Neuronal stem cell (in vitro differentiated cells): ENCODE measurements at places on chromosomes 7 and 10.

- no peak for DNase-seq
Observed at GRCh38 chr7:94003446-94004023, 620 bp downstream of the BET1 start.

GRCh38 chr10:71496927-71497762 is 100.4 kb downstream of the CDH23 start:
- no peak for DNase-seq

DNA sequence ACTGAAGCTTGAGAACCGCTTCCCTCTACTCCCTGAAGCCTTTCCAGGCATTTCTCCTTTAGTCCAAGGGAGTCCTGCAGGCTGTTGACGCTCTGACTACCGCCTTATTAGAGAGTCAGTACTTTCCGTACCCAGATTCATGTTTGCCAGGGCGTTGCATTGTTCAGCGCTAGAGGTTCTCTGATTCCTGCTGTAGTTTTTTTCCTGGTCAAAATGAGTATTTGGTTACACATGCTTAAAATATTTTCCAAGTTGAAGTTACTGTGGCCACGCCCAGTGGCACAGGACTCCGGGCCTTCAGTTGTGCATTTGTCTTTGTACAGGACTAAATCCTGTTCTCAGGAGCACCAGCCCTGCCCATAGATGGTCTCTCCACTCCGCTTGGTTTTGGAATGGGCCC is 7.9 kb downstream of the MTURN start:
- DNase-seq = no peak

GRCh38 chr10:99612167-99612831 is 7.9 kb downstream of the SLC25A28 start:
- DNase-seq = peak; percentile 63

DNA sequence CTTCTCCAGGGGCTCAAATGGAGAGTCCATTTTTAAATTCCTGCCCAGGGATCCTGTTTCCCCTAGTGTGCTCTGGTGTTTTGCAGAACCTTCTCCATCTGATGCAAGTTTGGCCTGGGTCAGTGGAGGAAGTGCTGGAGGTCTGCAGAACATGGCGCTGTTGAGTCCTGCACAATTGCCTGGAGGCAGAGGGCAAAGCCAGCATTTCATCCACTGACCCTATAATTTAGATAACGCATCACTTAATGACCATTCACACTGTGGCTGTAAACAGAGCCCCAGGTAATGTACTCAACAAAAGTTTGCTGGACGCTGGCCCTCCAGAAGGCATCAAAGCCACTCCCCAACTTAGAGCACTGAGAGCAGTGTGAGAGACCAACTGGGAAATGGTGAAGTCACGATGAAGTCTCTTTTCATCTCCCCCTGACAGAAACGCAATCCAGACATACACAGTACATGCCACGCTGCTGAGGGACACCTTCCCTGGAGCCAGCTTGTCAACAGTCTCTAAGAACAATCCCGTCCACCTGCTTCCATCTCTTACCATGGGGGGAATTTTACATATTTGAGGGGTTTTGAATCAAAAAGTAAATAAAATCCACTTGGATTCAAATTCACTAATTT is 13.4 kb downstream of the C10orf71 start:
- no peak for DNase-seq

DNA sequence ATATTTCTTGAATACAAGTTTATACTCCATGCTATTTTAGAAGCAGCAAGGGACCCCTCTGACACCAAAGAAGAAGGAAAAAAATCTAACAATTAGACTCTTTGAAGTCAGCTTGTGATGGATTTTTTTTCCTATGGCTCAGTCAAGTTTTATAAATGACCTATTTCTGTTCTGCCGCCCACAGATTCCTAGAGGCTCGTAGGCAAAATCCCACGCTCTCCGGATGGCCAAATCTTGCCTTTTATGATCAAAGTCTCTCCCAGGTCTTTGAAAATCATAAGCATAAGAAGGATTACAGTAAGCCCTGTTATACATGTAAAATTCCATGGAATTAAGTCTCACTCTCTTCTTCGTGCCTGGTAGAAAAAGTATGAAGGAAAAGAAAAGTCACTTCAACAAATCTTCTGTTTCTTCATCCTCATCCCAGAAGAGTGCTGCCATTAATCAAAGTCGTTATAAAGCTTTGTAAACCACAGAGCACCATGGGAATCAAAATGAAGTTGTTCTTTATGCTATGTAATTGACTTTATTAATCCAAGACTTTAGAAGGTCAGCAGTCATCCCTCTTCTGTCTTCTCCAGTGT is 33.1 kb downstream of the ASB13 start:
- DNase-seq = no peak

DNA sequence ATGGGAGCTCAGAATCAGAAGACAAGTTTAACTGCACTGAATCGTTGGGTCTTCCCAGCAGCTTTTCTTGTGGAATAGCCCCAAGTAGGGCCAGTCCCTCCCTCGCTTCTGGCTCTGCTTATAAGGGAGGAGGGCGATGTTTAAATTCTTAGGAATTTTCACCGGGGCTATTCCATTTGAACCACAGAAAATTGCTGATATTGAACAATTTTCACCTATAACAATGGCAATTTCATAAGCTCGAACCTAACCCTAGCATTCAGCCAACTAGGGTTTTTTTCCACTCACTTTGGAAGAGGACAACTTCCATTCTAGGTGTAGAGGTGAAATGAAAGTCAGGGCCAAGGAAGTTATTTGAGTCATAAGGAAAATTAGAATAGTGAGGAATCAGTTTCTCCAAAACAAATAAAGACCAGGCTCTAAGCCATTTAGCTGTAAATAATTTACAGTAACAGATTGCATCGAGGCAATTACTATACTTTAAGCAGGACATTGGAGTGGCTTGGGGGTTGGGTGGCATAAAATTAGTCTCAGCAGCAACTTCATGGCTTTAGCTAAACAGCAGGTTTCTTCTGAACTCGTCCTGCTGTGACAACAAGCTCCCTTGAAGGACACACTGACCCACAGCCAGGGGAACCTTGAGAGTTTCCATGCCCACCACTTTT is 1.5 kb upstream of the ATP6V0A4 start:
- no peak for DNase-seq

DNA sequence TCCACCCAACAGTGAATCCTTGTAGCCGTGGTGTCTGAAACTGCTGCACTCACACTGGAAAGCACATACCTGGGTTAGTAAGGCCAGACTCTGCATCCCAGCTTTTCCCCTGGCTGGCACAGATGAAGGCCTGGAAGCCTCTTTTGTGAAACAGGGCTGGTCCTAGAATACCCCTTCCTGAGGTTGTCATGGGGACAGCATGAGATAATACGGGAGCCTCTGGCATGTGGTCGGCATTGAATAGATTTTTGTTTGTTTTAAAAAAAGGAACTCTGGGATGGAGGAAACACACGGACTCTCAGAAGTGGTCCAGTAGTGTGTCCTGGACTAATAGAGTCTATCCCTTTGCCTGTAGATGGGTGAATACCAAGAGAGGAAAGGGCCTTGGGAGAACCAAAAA is 129.7 kb downstream of the TMEM178B start:
- peak; percentile 12 for DNase-seq

- no peak for DNase-seq
Observed at GRCh38 chr10:114024876-114025610, 18.6 kb upstream of the ADRB1 start.

DNA sequence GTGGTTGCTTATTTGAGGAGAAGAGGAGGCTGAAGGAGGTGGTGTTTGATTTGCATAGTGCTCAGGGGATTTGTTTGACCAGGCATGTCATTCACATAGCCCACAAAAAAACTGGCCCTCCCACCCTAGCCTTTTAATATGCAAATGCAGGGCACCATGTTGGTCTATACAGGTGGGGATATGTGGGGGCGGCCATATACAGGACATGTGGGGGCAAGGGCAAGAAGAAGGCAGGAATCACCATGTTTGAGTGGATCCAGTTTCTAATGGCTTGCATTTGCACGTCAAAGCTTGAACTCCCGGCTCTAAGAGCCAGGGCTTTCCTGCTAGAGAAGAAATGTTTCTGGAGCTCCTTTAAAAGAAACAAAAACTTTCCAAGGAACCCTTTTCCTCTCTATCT is 541.0 kb downstream of the ZWINT start:
- DNase-seq = no peak

GRCh38 chr10:114000457-114001010 is 43.1 kb upstream of the ADRB1 start:
- DNase-seq = no peak

DNA sequence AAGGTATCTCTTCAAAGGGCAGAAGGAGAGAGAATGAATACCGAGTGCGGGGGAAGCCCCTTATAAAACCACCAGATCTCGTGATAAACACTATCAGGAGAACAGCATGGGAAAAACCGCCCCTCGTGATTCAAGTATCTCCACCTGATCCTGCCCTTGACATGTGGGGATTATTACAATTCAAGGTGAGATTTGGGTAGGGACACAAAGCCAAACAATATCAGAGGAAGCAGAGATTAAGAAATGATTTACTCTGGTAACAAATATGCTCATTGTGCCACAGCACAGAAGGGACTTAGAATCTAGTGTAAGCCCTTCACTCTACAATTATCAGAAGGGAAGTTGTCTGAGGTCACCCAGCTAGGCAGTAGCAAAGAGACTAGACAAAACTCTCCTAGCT is 40.1 kb upstream of the ZNRF2 start:
- DNase-seq = no peak

DNA sequence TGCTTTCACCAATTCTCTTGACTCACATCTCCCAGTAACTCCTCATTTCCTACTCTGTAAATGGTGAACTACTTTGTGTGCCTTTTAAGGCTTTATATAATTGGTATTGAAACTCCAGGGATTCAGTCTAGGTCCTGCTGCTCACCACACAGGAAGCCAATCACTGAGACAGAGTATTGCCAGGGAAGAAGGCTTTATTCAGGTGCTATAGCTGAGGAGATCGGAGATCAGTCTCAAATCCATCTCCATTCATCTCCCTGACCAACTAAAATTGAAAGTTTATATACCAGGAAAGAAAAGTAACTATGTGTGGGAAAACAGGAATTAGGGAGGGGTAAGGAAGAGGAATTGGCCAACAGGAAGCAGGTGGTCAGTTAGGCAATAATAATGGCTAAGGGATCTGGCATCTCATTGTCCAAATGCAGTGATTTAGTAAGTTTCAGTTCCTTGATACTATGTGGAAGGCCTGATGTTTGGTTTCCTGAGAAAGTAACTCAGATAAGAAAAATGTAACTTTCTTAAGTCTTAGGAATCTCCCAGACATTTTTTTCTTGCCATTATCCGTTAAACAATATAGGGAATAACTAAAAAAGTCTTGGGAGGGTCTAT is 10.2 kb upstream of the SDHAF3 start:
- DNase-seq = no peak

- DNase-seq = no peak
Observed at GRCh38 chr10:43421519-43421918, 12.5 kb upstream of the HNRNPF start.

DNA sequence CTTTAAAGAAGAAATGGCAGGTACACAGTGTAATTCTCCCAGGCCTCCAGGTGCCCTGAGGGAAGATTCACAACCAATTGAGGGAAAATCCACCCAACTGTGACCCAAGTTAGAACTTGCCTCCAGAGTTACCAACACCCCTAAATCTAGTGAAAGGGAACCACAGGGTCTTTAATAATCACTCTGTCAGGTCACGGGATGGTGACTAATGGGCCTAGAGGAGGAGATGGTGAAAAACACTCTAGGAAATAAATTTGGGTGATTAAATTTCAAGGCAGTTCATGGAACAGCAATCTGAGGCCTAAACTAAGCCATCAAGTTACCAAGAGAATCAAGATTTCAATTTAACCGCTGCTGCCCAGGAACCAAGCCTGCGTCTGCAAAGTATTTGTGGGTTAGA is 26.7 kb upstream of the SLF2 start:
- DNase-seq = no peak

GRCh38 chr7:75960372-75960771 is 34.0 kb downstream of the TMEM120A start:
- no peak for DNase-seq

GRCh38 chr10:75586814-75587213 is 155.4 kb downstream of the LRMDA start:
- no peak for DNase-seq

- no peak for DNase-seq
Observed at GRCh38 chr10:80730522-80730921, 192.8 kb downstream of the SH2D4B start.

GRCh38 chr7:23357190-23358093 is 58.3 kb downstream of the MALSU1 start:
- DNase-seq = no peak
